Stimulated activated CD8-positive, alpha-beta memory T cell treated with anti-CD3 and anti-CD28 coated beads, Interleukin-4, amount 100 ng/mL, for 1 hour (primary cell): ENCODE measurements at places on chromosomes 6 and 20.

DNA sequence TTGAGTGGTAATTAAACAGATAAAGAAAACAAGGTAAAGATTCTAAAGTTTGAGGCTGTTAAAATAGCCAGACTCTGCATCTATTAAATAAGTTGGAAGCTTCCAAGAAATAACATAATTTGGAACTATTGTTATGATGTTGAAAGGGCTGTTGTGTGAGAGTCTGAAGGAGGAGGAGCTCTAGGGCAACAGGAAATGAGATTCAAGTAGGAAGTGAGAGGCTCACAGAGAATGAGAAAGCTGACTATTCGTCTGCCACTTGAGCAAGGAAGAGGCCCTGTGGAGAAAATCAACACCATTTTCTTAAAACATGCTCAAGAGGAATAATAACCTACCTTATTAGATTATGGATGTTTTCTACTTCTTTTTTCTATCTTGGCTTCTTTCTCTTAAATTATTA, 185.2 kb downstream of the SLC24A3 start:
- DNase-seq: no peak

- DNase-seq: no peak
Observed at GRCh38 chr6:35474942-35475570, 6.9 kb downstream of the RPL10A start.

GRCh38 chr6:23003671-23004467, 434.5 kb downstream of the HDGFL1 start:
- DNase-seq: no peak

DNA sequence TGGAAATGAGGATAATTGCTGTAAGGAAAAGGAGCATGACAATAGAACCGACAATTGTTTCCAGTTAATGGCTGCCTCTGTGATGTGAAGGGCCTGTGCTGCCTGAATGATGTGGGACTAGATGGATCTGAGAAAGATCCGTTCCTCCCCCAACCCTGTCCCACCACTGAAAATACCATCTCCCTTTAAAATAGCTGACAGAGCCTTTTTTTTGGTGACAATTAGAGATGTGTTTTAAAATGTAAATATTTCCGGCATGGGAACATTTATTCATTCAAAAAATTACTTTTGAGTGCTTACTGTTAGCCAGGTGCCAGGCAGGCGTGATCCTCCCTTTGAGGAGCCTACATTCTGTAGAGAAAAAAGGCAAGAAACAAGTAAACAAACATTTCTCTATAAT, 72.4 kb upstream of the SUPT3H start:
- no peak for DNase-seq

- no peak for DNase-seq
Observed at GRCh38 chr20:17624070-17624469, 54.2 kb downstream of the DSTN start.

DNA sequence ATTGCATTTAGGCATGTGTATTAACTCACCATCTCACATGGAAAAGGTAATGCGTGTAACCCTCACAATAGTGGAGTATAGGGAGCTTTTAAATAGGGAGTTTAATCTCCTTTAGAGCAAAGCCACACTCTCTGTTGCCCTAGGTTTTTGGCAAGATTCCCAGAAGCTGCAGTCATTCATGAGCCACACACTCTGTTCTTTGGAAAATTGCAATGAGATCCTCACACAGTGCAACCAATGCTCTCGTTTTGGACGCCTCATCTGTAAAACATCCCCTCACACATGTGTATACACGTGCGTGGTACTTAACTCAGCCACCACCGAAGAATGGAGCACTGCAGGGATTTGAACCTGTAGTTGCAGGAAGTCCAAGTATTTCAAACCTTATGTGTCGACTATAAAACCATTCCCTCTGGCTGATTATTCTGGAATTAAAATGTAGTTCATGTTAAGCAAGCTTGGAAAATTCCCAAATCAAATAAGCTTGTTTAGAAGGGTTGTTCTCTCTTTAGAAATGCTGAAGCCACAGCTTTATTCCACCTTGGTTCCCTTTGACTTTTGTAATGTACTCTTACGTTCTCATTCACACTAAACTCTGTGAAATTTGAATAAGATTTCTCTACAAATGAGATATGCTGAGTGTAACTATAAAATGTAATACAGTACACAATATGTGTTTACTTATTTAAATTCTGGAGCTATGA, 489.8 kb upstream of the MANEA start:
- DNase-seq: no peak

GRCh38 chr6:163516908-163517307, 102.4 kb downstream of the QKI start:
- DNase-seq: no peak

DNA sequence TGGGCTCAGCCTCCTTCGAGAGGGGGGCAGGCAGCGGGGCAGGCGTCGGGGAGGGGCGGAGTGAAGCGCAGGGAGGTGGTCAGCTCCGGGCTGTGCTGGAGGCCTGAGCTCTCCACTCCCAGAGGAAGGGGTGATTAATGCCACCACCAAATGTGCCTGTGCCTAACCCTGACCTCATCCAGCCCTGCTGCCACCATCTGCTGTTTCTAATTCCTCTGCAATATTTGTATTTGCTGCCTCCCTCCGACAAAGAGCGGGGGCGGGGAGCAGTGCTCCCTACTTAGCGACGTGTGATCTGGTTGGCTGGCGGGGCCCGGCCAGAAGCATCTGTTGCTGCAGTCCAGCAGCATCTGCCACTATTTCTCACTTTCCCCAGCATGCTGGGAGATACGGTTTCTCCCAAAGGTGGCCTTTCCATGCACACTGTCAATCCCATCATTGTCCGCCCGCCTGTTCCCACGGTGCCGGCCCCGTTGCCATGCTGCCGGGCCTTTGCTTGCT, 47.0 kb downstream of the DLL1 start:
- no peak for DNase-seq

DNA sequence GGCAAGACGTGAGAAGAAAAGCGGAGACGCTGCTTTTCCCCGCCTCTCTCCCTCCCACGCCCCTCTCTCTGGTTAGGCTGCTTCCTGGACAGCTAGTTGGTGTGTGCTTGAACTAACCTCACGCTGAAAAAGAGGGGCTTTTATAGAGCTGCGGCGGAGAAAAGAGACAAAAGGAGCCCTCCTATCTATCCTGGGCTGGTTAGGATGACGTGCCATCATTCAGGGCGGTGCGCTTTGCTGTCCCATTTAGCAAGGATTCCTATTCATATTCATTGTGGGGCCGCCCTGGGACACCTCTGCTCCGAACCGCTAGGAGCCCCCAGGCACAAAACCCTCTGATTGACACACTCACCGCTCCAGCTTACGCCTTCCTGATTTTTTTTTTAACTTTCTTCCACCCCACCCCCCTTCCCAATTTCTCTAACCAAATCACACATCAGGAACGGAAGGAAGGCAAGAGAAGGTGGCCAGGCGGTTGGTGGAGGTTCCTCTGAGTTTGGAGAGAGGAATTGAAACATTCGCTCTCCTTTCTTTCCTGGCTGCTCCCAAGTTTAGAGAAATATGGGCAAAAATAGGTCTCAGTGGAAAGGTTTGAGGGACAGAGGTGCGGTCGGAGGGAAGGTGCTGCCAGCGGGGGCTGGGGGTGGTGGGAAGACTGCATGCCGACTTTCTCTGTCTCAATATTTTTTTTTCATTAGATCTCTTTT, at the start of gene OLIG3:
TSS of gene OLIG3 (minus strand) at position 114 of the 707 bp plus-strand sequence. CDS start 224 bp downstream, outside the sequence.
- DNase-seq: no peak

GRCh38 chr20:36333841-36334240, 27.7 kb downstream of the DLGAP4 start:
- no peak for DNase-seq

DNA sequence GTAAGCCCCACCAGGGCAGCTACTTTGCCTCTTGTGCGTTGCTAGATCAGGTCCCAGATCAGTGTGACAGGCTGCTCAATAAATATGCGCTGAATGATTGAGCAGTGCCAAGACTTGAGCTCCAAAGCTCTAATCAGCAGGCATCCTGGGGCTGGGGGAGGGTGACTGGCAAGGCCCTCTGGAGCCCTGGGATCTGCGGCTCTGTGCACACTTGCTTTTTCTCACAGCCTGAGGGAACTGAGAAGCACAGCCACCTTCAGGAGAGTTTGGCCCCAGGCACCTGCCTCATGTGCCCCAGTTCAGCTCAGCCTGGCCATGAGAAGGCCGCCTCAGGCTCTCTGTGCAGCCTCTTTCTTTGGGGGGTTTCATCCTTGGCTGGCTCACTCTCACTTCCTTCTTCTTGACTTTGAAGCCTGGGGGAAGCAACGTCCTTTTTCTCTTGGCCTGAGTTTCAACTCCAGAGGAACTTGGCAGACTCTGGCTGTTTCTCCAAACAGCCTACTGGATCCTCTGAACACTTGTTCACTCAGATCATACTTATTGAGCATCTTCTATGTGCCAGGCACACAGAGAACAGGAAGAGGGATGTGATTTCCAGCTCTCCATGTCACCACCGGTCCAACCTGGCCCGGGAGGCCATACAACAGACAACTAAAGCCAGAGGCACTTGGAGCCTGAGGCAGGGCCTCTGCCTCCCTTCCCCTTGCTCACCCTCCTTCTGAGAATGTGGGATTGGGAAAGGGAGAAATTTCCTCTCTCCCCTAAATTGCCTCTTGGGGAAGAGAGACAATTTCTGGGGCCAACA, 114.0 kb downstream of the VEGFA start:
- DNase-seq: no peak

GRCh38 chr6:111971866-111972532, 81.9 kb upstream of the CCN6 start:
- DNase-seq: no peak

DNA sequence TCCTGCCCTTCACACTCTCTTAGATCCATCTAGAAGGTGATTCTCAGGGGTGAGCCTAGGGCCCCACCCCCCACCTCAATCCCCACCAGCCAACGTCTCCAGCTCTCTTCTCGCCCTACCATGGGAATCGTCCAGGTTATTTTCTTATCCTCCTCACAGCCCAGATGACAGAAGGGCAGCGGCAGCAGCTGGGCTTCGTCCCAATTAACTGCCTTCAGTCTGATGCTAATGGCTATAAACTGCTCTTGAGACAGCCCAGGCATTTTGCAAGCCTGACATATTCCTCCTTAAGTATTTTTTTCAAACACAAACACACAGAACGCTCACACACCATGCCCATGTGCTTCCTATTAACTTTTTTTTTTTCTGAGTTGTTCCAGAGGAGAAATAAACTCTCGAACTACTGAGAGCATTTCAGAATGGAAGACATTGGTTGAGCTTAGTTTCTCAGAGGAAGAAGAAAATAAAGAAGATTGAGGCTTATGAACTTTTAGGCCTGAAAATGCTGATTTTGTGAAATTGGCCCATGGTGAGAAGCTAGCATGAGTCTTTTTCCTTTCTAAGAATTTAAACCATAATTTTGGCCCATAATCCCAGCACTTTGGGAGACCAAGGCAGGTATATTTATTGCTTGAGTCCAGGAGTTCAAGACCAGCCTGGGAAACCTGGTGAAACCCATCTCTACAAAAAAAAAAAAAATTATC, 124.6 kb downstream of the EYA2 start:
- DNase-seq: no peak

DNA sequence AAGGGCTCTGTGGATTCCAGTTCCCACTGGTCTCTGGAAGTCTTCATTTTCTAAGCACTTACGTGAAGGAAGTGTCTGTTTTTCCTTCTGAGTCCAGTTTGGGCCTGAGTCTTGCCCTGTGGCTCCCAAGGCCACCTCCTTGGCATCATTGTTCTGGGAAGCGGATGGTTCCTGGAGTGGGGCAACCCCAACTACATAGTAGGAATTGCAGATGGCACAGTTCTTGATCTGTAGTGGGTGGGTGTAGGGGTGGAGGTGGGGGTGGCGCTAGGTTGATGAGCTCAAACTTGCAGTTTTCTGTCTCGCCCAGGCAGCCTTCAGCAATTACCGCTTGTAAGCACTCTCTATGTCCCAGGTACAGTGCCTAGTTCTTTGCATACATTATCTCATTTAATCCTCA, 7.2 kb upstream of the FERMT1 start:
- no peak for DNase-seq
